ENCODE measurements at places on chromosomes 7 and 10.
A peak's percentile ranks its signal among the peaks of the same experiment; 100 is the strongest.

- DNase-seq = no peak
Observed at GRCh38 chr7:112708236-112708635, 82.0 kb downstream of the TMEM168 start.

- peak; percentile 9 for DNase-seq
Observed at GRCh38 chr7:124032369-124033094, at the start of gene TMEM229A. TSS of gene TMEM229A (minus strand) at chr7:124033067. CDS start at chr7:124033003, 64 bp downstream.

DNA sequence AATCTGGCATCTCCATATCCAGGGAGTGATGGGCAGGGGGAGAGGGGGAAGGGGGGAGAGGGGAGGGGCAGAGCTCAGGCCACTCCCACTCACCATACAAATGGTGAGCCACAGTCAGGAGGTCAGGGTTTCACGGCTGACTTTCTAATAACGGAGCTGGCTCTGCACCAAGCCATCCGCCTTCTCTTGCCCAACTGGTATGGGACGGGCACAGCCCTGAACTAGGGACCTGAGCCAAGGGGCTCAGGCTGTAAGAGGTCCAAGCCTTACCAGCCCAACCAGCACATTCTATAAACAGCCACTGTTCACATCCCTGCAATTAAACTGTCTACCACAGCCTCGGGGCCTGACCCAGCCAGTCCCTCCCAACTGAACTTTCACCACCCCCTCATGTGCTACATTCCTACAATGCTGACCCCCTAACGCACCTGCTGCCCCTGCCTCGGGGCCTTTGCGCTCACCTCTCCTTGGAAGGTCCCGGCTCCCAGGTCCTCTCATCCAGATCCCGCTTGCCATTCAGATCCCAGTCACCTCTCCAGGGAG is 32.5 kb downstream of the RGS10 start:
- DNase-seq = no peak

- DNase-seq = no peak
Observed at GRCh38 chr10:88106366-88106765, 242.9 kb downstream of the PTEN start.

GRCh38 chr7:40437498-40437897 is 302.7 kb downstream of the SUGCT start:
- no peak for DNase-seq

- DNase-seq = peak; percentile 19
Observed at GRCh38 chr7:4774658-4775249, 669 bp upstream of the AP5Z1 start.

DNA sequence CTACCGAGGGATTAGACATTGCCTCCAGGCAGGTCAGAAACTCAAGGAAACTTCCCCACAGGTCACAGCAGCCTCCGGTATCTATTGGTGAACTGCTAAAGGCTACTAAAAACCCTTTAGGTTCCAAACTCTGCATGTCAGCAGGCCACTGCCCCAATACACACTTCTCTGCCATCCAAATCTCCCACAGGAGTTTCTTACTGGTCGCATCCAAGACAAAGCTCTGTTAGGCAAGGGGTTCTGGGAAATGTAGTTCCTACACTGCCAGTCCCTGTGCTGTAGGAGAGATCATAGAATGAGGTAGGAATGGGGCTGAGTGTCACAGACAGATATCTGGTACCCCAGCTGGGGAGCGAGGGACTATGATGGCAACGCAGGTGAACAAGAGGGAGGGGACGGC is 757.0 kb upstream of the C7orf33 start:
- no peak for DNase-seq

DNA sequence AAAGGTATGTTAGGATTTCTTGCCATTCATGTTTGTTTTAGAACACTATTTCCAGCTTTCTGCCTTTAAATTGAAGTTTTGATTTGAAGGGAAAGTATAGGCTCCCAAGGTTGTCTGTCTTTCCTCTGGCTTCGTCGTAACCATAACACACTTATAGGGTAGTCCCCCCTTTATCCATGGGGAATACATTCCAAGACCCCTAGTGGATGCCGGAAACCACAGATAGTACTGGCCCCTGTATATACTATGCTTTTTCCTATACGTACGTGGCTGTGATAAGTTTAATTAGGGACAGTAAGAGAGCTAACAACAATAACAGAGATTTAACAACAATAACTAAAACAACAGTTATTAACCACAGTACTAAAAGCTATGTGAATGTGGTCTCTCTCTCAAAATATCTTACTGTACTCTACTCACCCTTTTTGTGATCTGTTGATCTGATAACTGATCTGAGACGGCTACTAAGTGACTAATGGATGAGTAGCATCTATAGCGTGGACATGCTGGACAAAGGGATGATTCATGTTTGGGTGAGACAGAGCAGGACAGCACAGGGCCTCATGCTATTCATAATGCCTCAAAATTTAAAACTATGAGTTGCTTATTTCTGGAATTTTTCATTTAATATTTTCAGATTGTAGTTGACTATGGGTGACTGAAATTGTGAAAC is 273.1 kb downstream of the AUTS2 start:
- no peak for DNase-seq

DNA sequence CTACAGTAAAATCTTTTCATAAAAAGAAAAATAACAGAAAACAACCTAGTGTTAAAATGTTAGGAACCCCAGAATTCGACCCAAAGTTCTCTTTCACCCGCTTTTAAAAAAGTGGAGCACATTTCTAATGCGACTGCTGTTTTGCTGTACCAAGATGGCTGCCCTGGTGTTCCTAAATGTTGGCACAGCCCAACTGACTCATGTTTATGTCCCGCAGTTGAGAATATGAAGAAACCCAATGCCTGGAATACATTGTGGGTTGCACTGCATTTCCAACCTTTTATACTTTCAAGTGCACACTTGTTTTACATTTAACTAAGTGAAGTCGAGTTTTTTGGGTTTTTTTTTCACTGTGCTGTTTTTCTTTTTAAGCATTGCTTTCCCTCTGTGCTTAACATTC is 944 bp downstream of the STEAP1B start:
- no peak for DNase-seq

DNA sequence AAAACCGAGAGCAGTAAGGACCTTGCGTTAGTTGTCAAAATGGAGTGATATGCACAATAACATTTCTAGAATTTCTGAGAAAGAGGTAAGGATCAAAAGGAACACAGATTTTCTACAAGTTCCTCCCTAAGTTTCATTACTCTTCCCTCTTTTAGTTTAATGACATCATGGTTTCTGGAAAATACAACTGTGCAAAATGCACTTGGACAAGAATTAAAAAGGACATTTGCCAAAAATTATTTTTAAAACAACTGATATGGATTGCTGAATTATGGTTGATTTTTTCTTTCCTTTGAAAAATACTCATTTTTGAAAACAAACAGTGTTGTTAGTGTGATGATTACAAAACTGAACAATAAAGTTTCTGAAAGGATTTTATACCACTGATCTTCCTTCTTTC is 52.1 kb downstream of the SRI start:
- DNase-seq = no peak

- no peak for DNase-seq
Observed at GRCh38 chr7:2166625-2167280, 66.0 kb downstream of the MAD1L1 start.

DNA sequence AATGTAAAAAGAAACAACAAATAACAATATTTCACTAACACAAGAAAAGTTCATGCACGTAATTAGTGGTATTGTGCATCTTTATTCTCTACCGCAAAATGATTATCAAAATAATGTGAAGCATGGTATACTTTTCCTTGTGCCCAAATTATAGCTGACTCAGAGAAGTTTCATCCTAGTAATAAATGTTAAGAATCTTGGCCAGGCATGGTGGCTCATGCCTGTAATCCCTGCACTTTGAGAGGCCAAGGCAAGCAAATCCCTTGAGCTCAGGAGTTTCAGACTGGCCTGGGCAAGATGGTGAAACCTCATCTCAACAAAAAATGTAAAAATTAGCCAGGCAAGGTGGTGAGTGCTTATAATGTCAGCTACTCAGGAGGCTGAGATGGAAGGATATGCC is 105.0 kb downstream of the KMT2C start:
- no peak for DNase-seq

DNA sequence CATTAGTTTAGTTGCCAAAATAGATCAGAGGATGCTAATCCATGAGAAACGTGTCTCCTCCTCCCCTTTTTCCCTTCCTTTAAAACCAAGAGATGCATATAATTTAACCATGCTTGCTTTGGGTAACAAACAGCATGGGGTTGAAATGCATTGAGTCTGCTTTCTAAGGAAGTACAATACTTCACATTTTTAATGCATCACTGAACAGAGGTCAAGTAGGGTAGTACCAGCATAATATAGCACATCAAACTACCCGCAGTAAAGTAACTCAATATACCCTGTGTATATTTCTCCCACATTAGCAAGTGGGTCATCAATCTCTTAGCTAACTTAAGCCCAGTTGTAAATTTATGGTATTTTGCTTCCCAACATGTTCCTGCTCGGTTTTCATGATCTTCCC is 239.3 kb upstream of the SEMA3C start:
- DNase-seq = no peak

GRCh38 chr7:29764227-29764626 is 42.1 kb upstream of the WIPF3 start:
- DNase-seq = no peak
